Activated T-cell treated with anti-CD3 and anti-CD28 coated beads for 4 hours (primary cell): ENCODE measurements at places on chromosomes 3 and 15.

- no peak for DNase-seq
Observed at GRCh38 chr3:172449466-172450149, 1.4 kb upstream of the GHSR start.

DNA sequence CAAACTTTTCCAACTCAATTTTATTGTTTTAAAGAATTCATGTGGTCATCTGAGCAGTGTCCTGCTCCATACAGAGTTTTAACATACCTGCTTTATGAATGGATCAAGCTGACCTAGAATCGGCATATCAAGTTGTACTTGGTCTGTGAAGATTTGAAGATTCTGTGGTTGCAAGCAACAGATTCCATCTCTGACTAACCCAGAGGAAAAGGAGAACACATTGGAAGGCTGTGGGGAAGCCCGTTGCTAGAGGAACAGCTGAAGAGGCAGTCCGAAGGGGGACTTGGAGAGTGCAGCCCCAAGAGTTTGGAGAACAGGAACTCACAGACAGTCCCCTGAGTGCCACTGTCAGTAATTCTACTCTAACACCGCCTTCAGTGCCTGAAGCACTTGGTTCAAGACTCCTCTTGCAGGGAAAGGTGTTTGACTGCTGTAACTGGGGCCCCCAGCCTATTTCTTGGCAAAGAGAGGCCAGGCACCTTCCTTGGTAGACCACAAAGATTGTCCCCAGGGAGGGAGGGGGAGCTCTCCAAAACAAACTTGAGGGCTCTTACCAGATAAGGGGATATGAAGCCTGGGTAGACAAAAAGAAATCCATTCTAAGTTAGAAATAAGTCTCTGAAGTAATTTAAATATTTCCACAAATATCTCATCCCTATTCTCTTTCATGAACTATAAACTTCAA lies 88.8 kb downstream of the LARS2 start:
- no peak for DNase-seq

DNA sequence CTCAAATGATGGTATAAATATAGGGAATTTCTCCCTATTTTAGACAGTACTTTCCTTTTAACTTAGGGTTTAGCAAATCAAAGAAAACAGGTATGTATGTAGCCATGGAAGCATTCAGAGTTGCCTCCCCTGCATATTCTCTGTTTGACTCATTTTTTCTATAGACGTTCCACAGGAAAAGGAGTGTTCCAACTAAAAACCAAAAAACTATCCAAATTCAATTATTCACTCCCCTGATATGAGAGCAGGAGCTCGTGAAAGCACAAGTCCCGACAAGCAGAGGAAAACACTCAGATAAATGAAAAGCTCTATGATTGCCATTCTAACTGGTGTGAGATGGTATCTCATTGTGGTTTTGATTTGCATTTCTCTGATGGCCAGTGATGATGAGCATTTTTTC lies 119.5 kb downstream of the FRMD5 start:
- no peak for DNase-seq

DNA sequence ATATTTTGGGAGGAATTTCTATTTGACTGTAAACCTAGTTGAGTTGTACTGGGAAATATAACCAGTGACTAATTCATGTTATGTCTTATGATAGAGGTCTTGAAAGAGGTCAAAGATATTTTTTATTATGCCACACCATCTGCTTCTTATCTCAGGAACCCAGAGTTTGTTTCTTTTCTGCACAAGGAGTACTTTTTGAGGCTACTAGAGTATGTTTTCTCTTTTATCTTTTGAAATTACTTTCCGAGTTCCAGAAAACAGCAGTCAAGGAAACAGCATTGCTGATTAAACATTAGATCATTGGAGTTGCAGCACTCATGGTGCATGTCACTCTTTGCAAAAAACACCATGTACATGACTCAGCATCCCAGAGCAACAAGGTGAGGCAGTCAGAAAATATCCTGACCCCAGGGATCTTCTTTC lies 645.8 kb upstream of the NR2F2 start:
- no peak for DNase-seq

DNA sequence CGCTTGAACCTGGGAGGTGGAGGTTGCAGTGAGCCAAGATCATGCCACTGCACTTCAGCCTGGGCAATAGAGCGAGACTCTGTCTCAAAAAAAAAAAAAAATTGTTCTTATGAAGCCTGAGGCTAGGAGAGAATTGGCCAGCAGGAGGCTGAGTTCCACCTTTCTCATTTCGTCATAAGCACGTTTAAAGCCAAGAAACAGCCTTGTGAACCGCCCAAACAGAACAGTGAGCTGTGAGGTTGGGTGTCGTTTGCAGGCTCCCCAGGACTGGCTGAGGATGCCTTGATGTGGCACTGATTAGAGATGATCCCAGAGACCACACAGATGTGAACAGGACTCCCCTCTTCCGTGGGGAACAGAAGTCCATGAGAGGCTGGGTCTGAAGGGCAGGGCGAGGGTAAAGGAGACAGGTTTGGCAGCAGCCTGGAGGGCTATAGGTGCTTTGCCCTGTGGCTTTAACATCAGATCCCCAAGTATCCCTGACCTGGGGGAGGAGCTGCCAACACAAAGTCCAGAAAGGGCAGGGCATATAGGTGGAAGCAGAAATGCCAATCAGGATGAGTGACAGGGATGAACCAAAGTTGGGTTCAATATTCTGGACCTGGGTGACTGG lies 52.9 kb downstream of the CLEC3B start:
- DNase-seq = no peak

GRCh38 chr15:80803580-80804525 lies 24.7 kb downstream of the CEMIP start:
- no peak for DNase-seq

DNA sequence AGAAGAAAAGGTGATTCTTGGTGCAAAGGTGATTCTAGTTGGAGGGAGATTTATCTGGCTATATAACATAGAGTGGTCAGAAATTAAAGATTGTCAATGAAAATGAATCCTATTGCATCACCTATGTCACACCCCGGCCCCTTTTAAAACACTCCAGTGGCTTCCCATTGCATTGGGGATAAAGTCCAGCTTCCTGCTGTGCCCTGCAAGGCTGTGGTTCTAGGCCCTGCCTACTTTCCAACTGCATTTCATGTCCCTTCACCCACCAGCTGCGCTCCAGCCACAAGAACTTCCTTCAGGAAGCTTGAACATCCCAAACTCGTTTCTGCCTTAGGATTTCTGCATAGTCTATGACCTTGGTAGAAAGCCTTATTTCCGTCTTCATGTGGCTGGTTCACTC lies 118.7 kb upstream of the UMPS start:
- DNase-seq = no peak

GRCh38 chr15:66154581-66154980 lies 99.0 kb downstream of the MEGF11 start:
- DNase-seq = no peak

DNA sequence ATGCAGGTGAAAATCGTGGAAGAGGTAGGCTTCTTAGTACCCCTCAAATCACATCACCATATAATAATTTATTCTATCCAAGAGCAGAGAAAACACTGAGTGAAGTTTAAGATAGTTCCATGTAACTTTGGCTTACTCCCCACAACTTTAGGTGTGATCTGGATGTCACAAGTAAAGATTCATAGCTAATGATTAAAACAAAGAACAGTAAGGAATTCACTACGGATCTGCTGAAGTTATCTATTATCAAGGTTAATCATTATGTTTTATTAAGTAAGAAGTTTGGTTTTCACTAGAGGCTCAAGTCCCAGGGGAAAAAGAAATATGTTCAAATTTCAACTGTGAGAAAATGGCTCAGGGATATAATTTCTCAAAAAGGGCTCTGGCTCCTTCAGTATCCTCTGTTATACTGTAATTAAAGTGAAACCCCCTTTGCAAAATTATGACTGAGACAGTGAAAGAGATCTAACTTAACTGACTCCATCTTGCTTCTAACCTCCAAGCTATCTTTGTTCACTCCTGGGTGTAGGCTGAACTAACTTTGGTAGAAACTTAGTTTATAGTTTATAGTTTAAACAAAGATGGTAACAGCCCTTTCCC lies 17.1 kb downstream of the CD80 start:
- DNase-seq = no peak

- no peak for DNase-seq
Observed at GRCh38 chr15:92047900-92048299, 194.4 kb downstream of the SLCO3A1 start.

- no peak for DNase-seq
Observed at GRCh38 chr15:60128710-60129109, 124.6 kb downstream of the FOXB1 start.

DNA sequence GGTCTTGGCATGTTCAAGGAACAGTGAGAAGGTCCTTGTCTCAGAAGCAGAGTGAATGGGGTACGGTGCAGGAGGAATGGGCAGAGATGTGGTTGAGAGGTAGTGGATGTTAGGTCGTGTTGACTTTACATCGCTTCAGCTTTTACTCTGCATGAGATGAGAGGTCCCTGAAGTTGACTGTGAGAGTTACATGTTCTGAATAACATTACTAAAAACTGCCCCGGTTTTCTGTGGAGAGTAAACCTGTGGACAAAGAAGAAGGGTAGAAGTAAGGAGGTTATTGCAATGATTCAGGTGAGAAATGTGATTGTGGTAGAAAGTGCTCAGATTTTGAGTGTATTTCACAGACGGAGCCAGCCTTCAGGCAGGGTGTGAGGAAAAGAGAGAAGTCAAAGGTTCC lies 105.6 kb downstream of the ARNT2 start:
- DNase-seq = no peak

DNA sequence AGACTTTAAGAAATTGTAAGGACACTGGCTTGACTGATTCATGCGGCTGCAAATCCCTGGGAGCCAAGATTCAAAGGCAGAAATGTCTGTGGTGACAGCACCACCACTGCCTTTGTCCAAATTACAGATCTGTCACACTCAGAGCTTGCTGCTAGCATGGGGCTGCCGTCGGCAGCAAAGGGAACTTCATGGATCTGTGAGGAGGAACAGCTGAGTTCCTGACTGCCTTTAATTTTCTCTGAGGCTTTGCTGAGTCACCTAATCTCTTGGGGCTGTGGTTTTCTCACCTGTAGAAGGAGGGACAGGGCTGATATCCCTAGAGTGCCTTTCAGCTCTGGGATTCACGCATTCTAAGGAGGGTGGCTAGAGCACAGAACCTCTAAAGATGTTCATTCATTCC lies 4.1 kb upstream of the PAK6 start:
- no peak for DNase-seq
